Activated CD4-positive, alpha-beta T cell treated with anti-CD3 and anti-CD28 coated beads, Interleukin-10, Interleukin-2, amounts not matched to agents 100 ng/mL and 50 ng/mL, durations not matched to agents 16 hours and 8 hours (primary cell): ENCODE measurements at places on chromosomes 2 and 18.
A peak's percentile ranks its signal among the peaks of the same experiment; 100 is the strongest.

GRCh38 chr2:103506812-103507211 is 745.0 kb downstream of the TMEM182 start:
- DNase-seq, result no peak

- no peak for DNase-seq
These were observed 44.0 kb downstream of the SGPP2 start for GRCh38 chr2:222468346-222468745.

DNA sequence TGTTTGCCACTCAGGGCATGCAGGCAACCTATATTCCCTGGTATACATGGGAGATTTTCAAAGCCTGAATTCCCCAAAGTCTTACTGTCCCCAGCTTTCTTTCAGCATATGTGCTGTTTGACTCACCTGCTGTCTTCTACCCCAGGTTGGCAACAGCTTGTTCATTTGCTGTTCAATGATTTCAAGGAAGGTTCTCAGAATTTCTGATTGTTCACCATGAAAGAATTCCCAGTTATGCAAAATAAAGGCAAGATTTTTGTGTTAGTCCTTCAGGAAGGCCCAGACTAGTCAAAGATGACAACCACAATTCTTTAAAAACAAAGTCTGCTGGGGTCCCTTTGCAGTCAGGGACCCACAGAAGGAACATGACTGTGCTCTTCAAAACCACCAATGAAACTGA is 1057.8 kb upstream of the CDH2 start:
- DNase-seq, result no peak

DNA sequence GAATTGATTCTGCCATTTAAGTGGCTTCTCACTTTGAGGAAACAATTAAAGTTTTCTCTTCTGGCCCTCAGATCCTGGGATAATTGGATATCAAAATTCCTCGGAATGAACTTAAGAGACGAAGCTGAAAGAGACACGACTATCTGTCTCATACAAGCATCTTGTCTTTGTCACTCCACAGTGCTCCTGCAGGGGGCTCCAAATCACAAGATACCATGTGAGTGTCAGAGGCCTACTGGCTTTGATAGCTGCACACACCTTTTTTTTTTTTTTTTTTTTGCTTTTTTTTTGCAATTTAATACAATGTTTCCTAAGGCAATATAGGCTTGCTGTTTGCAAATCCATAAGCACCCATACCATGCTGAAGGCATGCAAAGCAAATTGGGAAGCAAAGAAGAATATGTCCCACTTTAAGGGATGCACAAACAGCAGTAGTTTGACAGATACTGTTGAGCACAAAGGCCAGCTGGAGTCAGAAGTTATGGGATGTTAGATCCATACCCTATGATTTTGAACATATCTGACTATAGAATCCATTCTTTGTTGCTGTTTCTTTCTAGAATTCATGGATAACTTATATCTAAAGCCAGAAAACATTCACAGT is 109.0 kb upstream of the CBLN2 start:
- DNase-seq, result peak; percentile 57

- DNase-seq, result no peak
These were observed 16.2 kb downstream of the ADRA2B start for GRCh38 chr2:96099861-96100798.

GRCh38 chr2:112699984-112700667 is 20.7 kb upstream of the NT5DC4 start:
- DNase-seq, result no peak

GRCh38 chr2:21123473-21124393 is at the start of gene TDRD15:
Gene TDRD15, plus strand, starts transcription at chr2:21123968. Its CDS starts 13,500 bp downstream, at chr2:21137468.
- DNase-seq, result no peak

DNA sequence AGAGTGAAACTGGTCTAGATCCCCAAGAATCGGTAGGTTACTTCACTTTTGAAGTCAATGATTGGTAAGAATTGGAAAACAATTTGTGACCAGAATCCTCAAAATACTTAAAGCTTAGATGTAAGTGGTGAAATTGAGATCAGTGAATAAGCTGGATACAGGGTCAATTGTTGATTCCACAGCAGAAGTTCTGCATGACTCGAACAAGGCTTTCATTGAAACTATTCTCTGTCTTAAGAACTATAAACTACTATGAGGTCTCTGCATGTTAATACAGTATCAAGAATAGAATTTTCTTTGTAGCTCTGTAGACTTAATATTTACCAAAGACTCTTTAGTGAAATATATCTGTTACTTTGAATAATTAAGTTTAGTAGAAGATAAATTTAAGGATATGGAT is 324.2 kb upstream of the FIGN start:
- no peak for DNase-seq

- no peak for DNase-seq
These were observed 3.2 kb downstream of the GATA6 start for GRCh38 chr18:22172594-22173049.

- DNase-seq, result no peak
These were observed 165.0 kb downstream of the PLCL1 start for GRCh38 chr2:197969391-197969893.

DNA sequence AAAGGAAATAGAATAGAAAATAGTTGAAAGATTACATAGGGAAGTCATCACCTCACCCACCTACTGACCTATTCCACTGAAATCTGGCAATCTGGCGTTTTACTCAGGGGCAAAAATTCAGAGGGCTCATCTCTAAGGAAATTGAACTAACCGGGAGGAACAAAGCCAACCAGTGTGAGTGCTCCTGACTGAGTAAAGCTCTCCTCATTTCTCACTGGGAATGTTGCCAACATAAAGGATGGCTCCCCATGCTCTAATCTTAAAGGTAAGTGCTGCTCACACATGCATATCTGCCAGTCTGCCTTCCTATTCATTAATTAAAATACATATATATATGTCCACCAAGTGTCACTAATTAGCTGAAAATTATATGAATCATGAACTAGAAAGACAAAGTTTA is 13.5 kb upstream of the DOK6 start:
- no peak for DNase-seq

DNA sequence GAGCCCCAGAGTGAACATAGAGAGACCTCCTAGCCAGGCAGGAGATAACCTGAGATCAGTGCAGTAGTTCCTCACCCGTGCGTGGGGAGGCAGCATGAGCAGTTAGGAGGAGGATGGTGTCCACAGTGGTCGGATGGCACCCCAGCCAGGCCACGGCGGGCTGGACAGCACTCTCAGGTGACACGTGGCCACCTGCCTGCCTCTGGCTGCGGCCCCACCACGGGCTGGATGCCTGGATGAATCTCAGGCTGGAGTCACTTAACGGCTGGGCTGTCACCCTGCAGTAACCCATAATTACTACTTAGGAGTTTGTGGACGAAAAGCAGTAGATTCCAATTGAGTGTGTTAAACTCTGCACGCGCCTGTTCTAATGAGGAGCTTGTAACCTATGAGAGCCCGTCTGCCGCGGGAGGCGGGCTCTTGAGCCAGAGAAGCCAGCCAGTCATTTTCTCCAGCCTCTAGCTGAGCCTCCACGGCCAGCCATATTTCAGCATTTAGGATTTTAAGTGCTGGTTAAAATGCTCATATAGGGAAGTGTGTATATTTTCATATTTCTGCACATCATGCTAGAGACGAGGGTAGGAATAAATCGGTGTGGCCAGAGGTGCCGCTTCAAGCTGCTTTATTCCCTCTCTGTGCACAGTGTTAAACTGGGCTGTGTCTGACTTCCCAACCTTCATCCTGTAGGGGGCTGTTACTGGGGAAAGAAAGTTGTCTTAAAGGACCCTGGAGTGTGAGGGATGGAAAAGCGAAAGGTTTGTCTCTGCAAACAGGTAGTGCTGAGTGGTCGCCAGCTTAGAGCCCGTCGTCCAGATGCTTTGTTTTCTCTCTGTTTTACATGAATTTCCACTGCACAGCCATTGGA is 144.0 kb downstream of the GLI2 start:
- DNase-seq, result no peak

- DNase-seq, result no peak
These were observed 4.5 kb downstream of the CRIM1 start for GRCh38 chr2:36360063-36360462.

- DNase-seq, result peak; percentile 68
These were observed 61.7 kb upstream of the WIPF1 start for GRCh38 chr2:174659069-174659900.

DNA sequence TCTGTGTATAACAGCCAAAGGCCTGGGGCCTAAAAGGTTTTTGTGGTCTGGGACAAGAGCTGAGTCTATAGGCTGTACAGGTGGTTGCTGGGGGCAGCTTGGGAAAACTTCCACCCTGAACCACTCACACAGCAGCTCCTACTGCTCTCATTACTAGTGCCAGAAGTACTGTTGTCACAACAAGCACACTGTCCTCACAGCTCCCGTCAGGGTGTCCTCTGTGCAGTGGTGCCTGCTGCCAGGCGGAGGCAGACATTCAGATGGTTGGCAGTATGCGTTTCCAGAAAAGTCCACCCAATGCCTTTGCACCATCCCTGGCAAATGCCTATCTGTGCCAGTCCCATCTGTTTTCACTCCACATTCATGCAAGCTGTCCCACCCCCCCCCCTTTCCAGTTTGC is 58.5 kb downstream of the EPAS1 start:
- DNase-seq, result no peak

- no peak for DNase-seq
These were observed 54.8 kb downstream of the CDC42EP3 start for GRCh38 chr2:37616677-37617005.

GRCh38 chr2:43032213-43033015 is 194.0 kb downstream of the ZFP36L2 start:
- no peak for DNase-seq

- DNase-seq, result no peak
These were observed 32.1 kb downstream of the MRPL44 start for GRCh38 chr2:223989206-223989855.

DNA sequence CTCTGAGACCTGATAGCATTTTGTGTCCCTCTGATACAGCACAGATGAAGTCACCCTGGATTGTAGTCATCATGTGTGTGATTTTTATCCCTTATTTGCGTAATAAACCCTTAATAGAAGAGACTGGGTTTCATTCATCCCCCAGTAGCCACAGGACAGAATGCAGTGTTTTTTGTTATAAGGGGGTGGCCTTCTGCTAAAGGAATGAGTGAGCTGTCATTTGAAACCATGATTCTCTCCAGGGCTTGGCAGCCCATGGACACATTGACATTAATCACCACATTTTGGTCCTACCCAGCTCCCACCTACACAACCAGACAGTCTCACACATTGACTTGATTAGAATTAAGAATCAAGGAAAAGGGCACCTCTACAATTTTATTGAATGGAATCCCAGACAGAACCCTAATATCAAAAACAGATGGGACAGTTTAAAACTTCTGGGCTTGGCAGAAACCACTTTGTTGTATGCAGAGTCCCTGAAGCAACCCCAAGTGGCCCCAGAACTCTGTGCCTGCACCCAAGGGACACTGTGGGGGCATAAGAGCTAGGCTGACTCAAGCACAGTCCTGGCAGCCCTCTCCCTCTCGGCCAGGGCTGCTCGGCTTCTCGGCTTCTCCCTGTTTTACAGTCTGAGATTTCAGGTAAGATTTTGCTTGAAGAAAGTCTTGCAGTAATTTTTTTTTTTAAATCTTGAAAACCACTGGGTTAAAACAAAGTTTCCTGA is 254.0 kb upstream of the SLC14A2 start:
- no peak for DNase-seq

DNA sequence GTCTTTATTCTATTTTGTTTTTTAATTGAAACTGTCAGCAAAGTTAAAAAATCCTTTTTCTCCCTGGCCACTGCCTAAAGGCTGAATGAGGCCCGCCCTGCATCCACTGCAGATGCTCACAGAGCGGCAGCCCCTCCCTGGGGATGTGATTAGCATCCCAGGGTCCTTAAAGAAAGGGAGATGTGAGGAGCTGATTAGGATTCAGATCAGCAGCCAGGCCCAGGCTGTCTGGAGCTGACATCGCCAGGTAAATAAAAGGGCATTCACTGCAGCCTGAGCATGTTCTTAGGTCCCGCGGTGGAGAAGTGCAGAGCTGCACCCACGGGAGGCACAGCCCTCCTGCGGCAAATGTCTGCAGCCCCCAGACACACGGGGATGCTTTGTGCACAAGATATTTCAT is 83.8 kb downstream of the LONRF2 start:
- DNase-seq, result no peak

DNA sequence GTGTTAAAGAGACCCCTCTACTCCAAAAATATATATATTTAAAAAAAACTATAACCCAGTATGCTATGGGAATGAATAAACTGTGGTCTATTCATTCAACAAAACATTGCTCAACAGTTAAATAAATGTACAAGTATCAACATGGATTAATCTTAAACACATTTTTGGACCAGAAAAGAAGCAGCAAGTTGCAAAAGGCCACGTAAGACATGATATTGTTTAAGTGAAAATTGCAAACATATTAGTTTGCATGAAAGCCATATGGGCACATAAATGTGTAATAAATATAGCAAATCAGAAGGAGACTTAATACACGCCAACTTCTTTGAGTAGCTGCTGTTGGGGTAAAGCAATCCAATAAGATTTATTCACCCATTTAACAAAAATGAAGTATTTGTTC is 321.5 kb downstream of the FBXO15 start:
- no peak for DNase-seq

- no peak for DNase-seq
These were observed 342.7 kb upstream of the CHAC2 start for GRCh38 chr2:53424902-53425301.

- DNase-seq, result no peak
These were observed 217 bp downstream of the PXDN start for GRCh38 chr2:1744151-1744445.

DNA sequence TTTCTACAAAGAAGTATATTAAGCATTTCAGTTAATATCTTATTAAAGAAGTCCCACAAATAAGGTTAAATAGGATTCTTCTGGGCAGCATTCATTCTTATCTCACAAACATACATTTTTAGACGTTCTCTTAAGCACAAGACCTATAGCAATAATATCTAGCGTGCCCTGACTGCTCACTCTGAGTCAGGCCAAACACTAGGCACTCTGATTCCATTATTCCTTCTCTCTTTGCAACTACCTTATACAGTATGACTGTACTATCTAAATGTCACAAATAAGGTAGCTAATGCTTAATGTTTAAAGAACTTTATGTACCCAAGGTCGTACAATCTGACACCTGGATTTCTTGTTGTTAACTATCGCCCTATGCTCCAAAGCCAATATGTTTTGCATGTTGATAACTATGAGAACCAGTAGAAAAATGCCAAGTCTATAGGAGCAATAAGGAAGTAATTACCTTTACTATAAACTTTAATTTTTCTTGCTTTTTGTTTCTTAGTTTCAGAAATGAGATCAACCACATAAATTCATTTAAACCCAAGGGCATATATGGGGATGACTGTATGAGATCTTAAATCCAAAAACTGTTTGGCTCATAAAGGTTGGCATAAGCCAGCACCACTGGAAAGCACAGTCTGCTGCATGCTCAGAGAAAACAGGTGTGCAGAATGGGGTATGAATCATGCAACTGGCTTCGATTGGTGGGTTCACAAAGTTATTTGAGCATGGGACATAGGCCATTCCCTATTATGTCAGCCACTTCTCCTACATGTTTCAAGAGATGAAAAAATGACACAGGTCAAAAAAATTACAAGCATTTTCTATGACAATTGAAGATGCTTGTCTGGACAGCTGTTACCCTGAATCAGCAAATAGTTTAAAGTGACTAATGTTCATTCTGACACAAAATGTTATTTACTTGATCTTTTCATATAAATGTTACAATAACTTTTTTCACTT is 352.0 kb downstream of the IRS1 start:
- no peak for DNase-seq

- no peak for DNase-seq
These were observed 23.2 kb downstream of the SLC4A3 start for GRCh38 chr2:219650426-219651248.
